ENCODE measurements at places on chromosomes 2 and 18. TPM values are rescaled to one million over a fixed set of nuclear protein-coding genes. Genes with fewer than 3 reads are reported as not detected.

The SERPINB13 gene
- not detected for total RNA-seq

The GALNT3 gene
- not detected for total RNA-seq

The FBXO48 gene
- total RNA-seq, result 0.49 TPM

The CHMP1B gene
- total RNA-seq, result 34.1 TPM

The TRAF3IP1 gene
- total RNA-seq, result 12.2 TPM

The CHST9 gene
- not detected for total RNA-seq

The SLC23A3 gene
- total RNA-seq, result 0.49 TPM

The LRRTM1 gene
- not detected for total RNA-seq

The CCL20 gene
- 4.3 TPM for total RNA-seq

The RBKS gene
- 8.0 TPM for total RNA-seq

The SKOR2 gene
- not detected for total RNA-seq

The MLPH gene
- total RNA-seq, result 253 TPM

The CEBPZOS gene
- 43.9 TPM for total RNA-seq

The MATN3 gene
- total RNA-seq, result 13.7 TPM
